ENCODE measurements at places on chromosomes 3 and 15.

GRCh38 chr15:70512772-70513362, 250.5 kb downstream of the UACA start:
- peaks cover 21% of the 10 kb centered on the region for H3K36me3 ChIP-seq
- no peak overlapping the region for H3K4me3 ChIP-seq
- peaks cover 26% of the 10 kb centered on the region for H3K4me1 ChIP-seq
- no peak overlapping the region for H3K27ac ChIP-seq
- H3K27me3 ChIP-seq, result peaks cover 42% of the 10 kb centered on the region
- peak; percentile 59 for DNase-seq

DNA sequence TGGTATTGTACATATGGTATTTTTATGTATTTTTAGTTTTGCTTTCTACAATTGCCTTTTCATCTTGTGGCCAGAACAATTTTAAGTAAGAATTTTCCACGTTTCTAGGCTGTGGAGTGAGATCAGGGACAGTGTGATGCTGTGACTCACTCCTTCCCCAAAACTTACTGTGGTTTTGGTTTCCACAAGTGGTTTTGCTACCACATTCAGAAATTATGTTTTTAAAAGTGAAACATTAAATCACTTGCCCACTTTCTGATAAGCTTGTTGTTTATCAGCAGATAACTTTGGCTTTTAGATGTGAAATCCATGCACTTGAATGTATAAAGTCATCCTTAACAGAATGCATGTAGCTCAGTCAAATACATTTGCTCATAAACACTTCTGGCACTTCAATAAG, 192.2 kb upstream of the THRB start:
- H3K36me3 ChIP-seq, result no peaks in the 10 kb centered on the region
- H3K27me3 ChIP-seq, result peaks cover 31% of the 10 kb centered on the region
- no peak overlapping the region for H3K27ac ChIP-seq
- no peak overlapping the region for H3K4me3 ChIP-seq
- H3K4me1 ChIP-seq, result peaks cover 3% of the 10 kb centered on the region

DNA sequence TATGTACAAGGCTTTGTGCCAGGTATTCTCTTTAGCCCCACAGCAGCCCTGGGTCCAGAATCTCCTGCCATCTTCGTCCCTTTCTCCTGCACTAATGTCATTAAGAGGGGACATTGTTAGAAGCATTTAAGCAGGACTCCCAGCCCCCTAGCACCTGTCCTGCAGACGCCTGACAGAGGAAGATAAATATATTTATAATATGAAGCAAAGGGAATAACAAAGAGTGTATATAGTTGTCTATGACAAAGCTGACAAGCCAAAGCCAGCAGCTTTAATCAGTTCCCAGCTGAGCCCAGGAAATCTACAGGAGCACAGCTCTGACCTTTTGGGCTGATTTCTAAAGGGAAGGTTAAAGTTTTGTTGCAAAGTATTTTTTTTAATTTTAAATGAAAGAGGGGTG, 96.0 kb downstream of the MEGF11 start:
- DNase-seq, result no peak
- H3K36me3 ChIP-seq, result no peaks in the 10 kb centered on the region
- no peaks in the 10 kb centered on the region for H3K27me3 ChIP-seq
- H3K4me3 ChIP-seq, result no peak overlapping the region
- no peak overlapping the region for H3K27ac ChIP-seq

DNA sequence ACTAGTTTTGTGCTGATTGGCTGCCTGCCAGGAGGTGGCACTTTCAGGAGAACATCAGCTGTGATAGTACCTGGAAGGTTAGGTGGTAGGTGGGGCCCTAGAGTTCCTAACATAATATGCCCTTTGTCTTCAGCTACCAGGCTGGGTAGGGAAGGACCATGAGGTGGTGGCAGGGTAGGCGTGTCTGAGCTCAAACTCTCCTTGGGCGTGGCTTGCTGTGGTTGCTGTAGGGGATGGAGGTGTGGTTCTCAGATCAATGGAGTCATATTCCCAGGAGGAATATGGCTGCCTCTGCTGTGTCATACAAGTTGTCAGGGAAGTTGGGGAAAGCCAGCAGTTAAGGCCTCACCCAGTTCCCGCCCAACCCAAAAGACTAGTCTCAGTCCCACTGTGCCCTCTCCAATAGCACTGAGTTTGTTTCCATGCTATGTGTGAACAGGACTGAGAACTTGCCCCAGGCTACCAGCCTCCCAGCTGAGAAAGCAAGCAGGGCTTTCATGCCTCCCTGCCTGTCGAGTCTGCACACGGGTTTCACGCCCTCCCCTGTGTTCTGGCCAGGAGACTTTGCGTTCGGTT, 107.7 kb downstream of the CHCHD4 start:
- H3K4me3 ChIP-seq, result no peak overlapping the region
- no peak overlapping the region for H3K27ac ChIP-seq
- no peaks in the 10 kb centered on the region for H3K36me3 ChIP-seq
- no peaks in the 10 kb centered on the region for H3K27me3 ChIP-seq
- no peak for DNase-seq

GRCh38 chr3:11624161-11624560, 19.6 kb downstream of the VGLL4 start:
- H3K27ac ChIP-seq, result peak overlapping the region; percentile 90
- H3K4me3 ChIP-seq, result peak overlapping the region; percentile 74
- peaks cover 70% of the 10 kb centered on the region for H3K4me1 ChIP-seq
- DNase-seq, result peak; percentile 84
- H3K27me3 ChIP-seq, result no peaks in the 10 kb centered on the region

DNA sequence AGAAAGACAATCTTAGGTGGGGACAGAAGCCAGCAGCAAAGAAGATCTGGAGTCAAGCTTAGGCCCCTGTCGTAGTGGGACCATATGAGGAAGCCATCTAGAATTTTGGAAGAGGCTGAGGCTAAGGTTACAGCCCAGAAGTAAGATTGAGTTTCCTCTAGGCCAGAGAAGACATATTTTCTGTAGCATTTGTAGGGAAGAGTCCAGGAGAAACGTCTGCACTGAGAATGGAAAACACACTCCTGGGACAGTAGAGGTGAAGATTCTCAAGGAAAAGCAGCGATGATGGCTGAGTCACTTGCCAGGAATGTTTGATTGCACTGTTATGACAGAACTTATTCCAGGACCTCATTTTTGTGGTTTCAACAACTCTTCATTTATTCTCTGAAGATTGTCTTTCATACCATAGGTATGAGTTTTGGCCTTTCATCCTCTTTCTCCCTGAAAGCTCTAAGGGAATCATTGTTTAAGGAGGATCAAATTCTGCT, 107.2 kb downstream of the GTPBP8 start:
- no peaks in the 10 kb centered on the region for H3K4me1 ChIP-seq
- no peak overlapping the region for H3K27ac ChIP-seq
- H3K4me3 ChIP-seq, result no peak overlapping the region

DNA sequence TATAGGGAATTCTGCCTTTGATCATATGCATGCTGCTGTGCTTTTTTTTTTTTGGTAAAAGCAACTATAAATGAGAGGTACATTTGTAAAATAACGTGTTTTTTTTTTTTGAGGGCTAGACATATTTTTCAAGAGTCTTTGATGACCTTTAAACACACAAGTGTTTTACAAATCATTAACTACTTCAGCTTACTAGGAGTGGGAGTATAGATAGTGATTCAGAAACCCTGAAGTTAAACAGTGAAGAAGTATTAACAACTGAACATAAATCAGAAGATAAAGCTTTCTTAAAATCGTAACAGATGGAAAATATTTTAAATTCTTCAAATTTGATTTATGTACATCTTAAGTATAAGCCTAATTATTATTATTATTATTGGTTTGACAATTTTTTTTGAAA, 2.9 kb upstream of the GMNC start:
- no peaks in the 10 kb centered on the region for H3K36me3 ChIP-seq
- peaks cover 45% of the 10 kb centered on the region for H3K27me3 ChIP-seq
- no peak overlapping the region for H3K27ac ChIP-seq
- H3K4me3 ChIP-seq, result no peak overlapping the region
- no peak for DNase-seq
- H3K4me1 ChIP-seq, result peaks cover 3% of the 10 kb centered on the region

DNA sequence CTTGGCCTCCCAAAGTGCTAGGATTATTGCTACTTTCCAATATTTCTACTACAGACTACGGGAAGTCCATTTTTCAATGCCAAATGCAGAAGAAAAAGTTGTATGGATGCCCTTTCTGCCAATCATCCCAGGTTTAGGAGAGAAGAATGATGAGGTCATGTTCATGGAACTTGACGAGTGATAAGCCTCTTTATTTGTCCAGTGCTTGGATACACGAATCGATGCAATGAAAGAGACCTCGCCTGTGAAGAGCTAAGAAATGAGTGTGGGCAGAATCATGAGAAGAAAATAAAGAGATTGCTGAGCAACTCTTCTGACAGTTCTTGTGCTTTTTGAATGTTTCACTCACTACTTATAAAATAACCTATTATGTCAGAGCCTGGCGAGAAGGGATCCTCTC, 996 bp upstream of the SLC28A1 start:
- H3K4me3 ChIP-seq, result no peak overlapping the region
- DNase-seq, result no peak
- no peak overlapping the region for H3K27ac ChIP-seq
- no peaks in the 10 kb centered on the region for H3K27me3 ChIP-seq
- no peaks in the 10 kb centered on the region for H3K4me1 ChIP-seq

GRCh38 chr3:41532976-41533375, 333.7 kb downstream of the CTNNB1 start:
- peaks cover 3% of the 10 kb centered on the region for H3K27me3 ChIP-seq
- DNase-seq, result no peak
- H3K4me3 ChIP-seq, result no peak overlapping the region
- H3K36me3 ChIP-seq, result no peaks in the 10 kb centered on the region
- no peak overlapping the region for H3K27ac ChIP-seq
- H3K4me1 ChIP-seq, result no peaks in the 10 kb centered on the region

GRCh38 chr3:61015859-61016258, 235.4 kb downstream of the FHIT start:
- no peaks in the 10 kb centered on the region for H3K27me3 ChIP-seq
- no peak overlapping the region for H3K27ac ChIP-seq
- H3K4me1 ChIP-seq, result no peaks in the 10 kb centered on the region
- H3K36me3 ChIP-seq, result no peaks in the 10 kb centered on the region
- H3K4me3 ChIP-seq, result no peak overlapping the region

DNA sequence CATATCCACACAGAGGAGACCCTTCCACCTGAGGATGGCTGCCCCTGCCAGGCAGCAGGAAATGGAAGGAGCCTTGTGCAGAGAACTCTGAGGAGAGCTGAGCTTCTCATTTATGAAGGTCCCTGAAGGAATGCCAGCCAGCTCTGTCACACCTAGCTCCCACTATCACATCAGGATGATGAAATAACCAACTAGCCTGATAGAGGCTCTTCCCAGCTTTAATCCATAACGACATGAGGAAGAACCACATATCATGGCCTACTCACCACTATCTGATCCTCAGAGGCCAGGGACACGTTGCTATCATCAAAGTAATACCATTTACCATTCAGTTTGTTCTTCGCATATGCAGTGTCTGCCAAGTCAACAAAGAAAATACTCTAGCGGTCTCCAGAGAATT, 1.5 kb upstream of the C3orf62 start:
- no peaks in the 10 kb centered on the region for H3K27me3 ChIP-seq
- DNase-seq, result no peak
- H3K4me1 ChIP-seq, result peaks cover 24% of the 10 kb centered on the region
- no peak overlapping the region for H3K27ac ChIP-seq
- peaks cover 33% of the 10 kb centered on the region for H3K36me3 ChIP-seq

DNA sequence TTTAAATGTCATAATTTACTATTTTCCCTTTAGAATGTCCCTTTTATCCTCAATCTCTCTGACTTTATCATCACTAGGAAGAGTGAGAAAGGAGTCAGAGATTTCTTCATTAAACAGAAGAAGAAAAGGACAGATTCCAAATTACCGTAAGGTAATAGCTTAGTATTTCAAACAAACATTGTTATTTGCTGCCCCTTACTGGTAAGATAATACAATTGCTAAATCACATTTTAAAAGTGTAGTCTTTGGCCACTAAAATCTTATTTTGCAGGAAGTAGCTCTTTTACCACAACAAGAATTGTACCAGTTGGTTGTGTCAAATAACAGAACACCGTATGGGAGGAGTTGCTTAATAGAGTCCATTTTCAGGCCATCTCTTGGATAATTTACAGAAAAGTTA, 53.7 kb downstream of the CGGBP1 start:
- no peak overlapping the region for H3K27ac ChIP-seq
- no peak overlapping the region for H3K4me3 ChIP-seq
- H3K36me3 ChIP-seq, result no peaks in the 10 kb centered on the region
- DNase-seq, result no peak

GRCh38 chr15:67103869-67104268, 38.5 kb downstream of the SMAD3 start:
- peak overlapping the region; percentile 84 for H3K27ac ChIP-seq
- no peak for DNase-seq
- H3K36me3 ChIP-seq, result peaks cover 46% of the 10 kb centered on the region

- no peak overlapping the region for H3K27ac ChIP-seq
- no peaks in the 10 kb centered on the region for H3K36me3 ChIP-seq
- no peak for DNase-seq
- peaks cover 29% of the 10 kb centered on the region for H3K27me3 ChIP-seq
- no peaks in the 10 kb centered on the region for H3K4me1 ChIP-seq
- H3K4me3 ChIP-seq, result no peak overlapping the region
Measured at GRCh38 chr3:194373899-194374298, 4.4 kb upstream of the LRRC15 start.

GRCh38 chr15:55606214-55606613, 18.1 kb upstream of the PYGO1 start:
- H3K4me1 ChIP-seq, result no peaks in the 10 kb centered on the region
- DNase-seq, result no peak
- no peaks in the 10 kb centered on the region for H3K36me3 ChIP-seq
- H3K4me3 ChIP-seq, result no peak overlapping the region
- H3K27ac ChIP-seq, result no peak overlapping the region
- peaks cover 6% of the 10 kb centered on the region for H3K27me3 ChIP-seq

DNA sequence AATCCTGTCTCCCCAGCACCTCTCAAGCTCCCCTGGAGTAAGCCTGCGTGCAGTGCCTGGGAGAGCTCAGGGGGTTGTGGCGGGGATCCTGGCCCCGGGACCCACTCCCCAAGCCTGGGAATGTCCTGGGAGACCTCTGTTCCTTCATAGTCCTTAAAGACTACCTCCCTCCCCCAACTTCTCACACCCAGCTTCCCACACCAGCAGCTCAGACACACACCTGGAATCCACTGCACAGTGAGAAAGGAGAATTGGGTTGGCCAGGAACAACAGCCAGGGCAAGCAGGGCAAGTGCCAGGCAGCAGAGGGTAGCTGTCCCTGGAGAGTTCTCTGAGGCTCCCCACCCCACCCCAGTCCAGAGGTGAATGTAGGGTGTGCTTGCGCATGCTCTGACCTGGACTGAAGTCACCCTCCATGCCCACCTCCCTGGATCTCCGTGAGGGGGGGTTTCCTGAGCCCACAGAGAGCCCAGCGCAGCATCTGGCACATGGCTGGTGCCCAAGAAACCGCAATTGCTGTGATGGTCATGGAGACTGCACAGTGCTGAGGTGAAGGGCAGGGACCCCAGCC, 22.2 kb downstream of the PSTPIP1 start:
- no peak for DNase-seq
- peaks cover 45% of the 10 kb centered on the region for H3K36me3 ChIP-seq
- peaks cover 62% of the 10 kb centered on the region for H3K4me1 ChIP-seq
- H3K4me3 ChIP-seq, result no peak overlapping the region
- H3K27ac ChIP-seq, result peak overlapping the region; percentile 48

DNA sequence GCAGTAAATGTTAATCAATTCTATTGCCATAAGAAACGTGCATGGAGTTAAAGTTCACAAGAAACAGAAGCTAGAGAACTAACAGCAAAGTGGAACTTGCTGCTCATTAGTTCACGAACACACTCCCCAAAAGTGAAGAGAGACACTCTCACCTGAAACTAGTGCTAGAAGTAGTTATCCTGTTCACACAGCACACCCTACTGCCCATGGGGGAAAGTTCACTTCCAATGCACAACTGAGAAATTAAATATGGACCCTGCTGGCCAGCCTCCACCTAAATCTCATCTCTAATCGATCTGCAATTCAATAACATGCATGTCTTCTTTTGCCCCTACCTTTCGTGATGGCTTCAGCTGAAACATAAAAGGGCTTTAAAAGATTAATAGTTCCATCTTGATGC, 39.4 kb upstream of the FRMD4B start:
- DNase-seq, result no peak
- H3K36me3 ChIP-seq, result no peaks in the 10 kb centered on the region
- peaks cover 2% of the 10 kb centered on the region for H3K4me1 ChIP-seq
- no peaks in the 10 kb centered on the region for H3K27me3 ChIP-seq

All from T-helper 2 cell treated with Interferon-gamma antibody and Interleukin-4, amounts not matched to agents 5 μg/mL and 100 μg/mL, for 36 hours (primary cell).